ENCODE measurements at places on chromosomes 5 and 9. TPM values are rescaled to one million over a fixed set of nuclear protein-coding genes. Genes with fewer than 3 reads are reported as not detected.

AQP7 gene
- total RNA-seq, result 0.19 TPM

ANKRD34B gene
- total RNA-seq, result not detected

TRPM3 gene
- total RNA-seq, result 0.48 TPM

NMUR2 gene
- total RNA-seq, result not detected

PPP2R2B gene
- not detected for total RNA-seq

IL13 gene
- not detected for total RNA-seq

PCDHGA8 gene
- total RNA-seq, result 2.9 TPM

SLC6A7 gene
- not detected for total RNA-seq

PCSK5 gene
- 4.2 TPM for total RNA-seq

SLC36A2 gene
- total RNA-seq, result not detected

RAB3C gene
- total RNA-seq, result 4.9 TPM

Measured in vein endothelial cell (primary cell).